CD4-positive, alpha-beta T cell treated with Interferon alpha-2 for 1 hour (primary cell): ENCODE measurements at places on chromosomes 13 and 19.

DNA sequence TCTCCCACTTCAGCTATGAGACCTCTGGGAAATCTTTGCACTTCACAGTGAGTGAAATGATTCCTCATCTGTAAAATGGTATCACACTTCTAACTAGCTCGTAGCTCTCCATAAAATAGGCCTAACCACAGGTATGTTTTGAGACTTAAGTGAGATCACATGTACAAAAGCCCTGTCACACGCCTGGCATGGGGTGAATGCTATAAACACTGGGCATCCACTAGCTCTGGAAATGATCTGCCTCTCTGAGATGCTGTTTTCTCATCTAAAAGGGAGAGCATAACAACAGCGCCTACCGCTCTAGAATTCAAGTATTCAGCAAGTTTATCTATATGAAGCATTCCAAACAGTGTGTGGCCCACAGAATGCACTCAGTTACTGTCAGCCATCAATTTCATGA, 2.2 kb downstream of the AKT2 start:
- DNase-seq, result peak; percentile 13

DNA sequence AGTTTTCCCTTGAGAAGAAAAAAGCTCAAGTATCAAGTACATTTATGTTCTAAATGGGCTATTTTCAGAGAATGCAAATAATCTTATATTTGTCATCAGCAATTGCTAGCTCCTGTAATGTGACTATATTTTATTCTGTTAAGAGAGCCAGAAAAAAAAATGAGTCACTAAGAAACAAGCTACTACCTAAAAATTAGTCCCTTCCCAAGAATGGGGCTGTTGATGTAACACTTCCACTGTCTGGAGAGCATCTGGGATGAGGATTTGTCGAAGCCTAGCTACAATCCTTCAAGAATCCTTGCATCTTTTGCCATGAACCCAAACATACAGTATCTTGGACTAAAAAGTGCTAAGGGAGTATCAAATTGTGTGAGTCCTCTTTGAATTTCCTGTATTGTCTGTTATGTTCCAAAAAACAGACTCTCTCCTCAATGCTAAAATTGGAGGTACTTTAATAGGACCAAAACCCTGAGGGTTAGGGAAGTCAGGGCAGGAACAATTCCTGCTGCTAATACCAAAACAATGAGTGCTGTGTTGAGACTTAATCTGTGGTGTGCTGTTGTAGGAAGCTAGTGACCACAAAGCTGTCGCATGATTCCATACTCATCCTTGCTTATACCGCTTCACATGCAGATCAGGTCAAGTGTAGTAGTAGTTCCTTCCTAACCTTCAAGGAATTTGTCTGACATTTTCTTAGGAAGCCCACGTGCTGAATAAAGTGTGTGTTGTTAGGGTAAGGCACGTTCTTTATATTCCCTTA, 4.9 kb upstream of the ZC3H13 start:
- no peak for DNase-seq

DNA sequence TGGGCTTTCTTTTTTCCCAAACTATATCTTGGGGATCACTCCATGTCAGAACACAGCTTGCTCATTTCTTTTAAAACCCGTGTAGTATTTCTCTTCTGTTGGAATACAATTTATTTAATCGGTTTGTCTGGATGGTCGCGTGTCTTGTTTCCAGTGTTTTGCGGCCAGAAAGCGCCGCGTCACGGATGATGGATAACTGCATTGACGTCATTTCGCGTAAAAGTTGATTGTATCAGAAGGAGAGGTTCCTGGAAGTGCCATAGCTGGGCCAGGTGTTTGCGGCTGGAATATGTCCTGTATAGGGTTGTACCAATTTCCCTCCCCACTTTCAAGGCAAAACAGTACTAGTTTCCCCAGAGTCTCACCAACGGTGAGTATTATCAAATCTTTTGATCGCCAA, 9.7 kb downstream of the ACTL9 start:
- DNase-seq, result no peak

DNA sequence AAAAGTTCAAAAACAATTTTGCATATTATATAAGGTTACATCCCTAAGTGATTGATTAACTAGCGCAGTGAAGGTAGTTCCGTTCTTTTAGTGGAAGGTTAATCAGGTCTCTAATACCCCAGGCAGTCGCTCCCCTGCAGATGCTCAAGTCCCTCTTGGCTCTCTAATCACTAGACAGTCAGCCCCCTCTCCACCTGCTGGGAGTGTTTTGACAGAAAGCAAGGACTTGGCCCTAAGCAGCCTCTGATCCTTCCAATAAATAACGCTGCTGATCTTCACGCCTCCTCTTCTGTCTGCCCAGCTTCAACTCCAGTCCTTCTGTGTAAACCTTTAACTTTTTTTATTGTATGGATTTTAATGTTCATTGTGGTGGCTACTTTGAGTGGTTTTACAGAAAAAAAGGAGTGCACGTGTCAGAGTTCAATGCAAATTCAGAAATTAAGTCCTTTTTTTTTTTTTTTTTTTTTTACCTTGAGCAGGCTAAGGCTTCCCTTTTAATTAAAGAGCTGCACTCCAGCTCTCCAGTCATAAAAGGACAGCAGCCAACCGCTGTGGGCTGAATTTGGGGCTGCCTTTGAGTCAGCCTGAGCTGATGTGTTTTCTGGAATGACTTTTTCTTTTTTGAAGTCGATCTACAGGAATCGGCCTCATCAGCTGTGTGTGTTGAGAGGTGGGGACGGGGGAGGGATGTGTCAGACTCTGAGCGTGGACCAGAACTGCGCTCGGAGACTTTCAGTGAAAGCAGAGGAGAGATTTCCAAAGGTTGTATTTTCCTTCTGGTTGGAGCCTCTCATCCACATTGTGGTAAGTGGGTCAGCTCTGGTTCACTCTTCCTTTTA, 33.8 kb upstream of the MYO16 start:
- no peak for DNase-seq

- peak; percentile 27 for DNase-seq
These were observed 60.8 kb downstream of the ALOX5AP start for GRCh38 chr13:30796132-30796572.

DNA sequence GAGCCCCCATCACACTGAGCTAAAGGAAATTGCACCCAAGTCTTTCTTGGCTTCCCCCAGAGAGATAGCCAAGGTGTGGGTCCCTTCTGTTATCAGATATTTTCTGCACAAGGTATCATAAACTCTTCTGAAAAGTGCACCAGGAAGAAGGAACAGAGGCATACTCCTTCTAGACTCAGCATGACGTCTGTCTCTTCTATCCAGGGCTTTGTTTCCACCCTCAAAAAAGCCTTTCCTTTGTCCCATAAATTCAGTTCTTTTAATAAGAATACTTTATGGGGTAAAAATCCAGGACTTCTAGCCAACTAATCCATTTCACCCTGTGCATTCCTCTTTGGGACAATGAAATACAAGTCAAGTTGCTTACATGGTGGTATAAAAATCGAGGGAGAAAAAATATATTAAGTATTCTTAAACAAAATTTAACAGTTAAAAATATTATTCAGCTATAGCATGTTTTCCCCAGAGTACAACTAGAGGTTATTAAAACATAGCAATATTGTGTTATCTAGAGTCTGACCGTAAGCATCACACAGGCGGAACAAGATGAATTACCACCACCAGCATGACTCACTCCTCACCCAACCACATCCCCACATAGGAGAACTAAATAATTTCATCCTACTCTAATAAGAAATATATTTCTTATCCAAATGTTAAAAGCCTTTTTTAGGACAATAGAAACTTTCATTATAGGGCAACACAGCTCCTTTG, 79.9 kb upstream of the GPC6 start:
- no peak for DNase-seq

GRCh38 chr19:40139533-40140287, 49.0 kb upstream of the ZNF780A start:
- no peak for DNase-seq

DNA sequence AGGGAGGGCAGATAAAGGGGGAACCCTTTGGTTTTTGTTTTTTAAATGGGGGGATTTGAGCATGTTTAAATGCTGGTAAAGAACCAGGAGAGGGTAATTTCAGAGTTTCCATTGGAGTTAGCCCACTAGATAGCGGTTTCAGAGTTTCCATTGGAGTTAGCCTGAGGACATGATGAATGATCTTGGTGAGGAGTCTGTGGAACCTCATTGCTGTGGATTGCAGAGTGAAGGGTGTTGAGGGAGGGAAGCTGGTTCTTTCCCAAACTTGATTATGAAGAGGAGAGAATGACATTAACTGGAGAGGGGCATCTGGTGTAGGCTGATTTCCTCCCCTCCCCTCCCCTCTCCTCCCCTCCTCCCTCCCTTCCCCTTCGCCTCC, 5.0 kb downstream of the WASF3 start:
- no peak for DNase-seq

DNA sequence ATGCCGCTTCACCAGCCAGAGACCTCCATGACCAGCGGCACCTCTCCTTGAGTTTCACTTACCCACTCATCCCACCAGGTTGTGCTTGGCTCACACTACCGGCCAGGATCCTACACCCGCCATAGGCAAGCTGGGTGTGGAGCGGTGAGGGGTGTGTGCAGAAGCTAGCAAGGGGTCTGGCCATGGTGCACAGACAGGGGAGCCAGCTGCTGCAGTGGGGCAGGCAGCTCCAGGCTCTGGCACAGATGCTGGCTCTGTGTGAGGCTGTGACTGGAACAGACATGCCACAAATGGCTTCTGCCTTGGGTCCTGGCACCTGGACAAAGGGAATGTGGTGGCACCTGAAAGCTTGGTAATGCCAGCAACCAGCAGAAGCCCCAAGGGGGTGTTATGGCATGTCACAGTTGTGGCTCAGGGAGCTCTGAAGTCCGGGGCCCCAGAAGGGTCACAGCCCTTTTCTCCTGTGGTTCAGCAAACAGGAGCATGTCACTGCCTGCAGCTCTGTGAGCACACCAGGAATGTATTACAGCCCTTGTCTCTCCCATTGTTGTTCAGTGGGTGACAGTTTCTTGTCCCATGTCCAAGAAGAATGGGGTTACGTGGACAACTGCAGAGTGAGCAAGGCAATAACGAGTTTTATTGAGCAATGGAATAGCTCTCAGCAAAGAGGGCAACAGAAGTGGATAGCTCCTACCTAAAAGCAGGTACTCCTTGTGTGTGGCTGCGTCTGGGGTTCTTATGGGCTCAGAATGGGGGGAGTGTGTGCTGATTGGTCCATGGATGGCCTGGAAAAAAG, 2791.0 kb upstream of the PCDH20 start:
- no peak for DNase-seq

DNA sequence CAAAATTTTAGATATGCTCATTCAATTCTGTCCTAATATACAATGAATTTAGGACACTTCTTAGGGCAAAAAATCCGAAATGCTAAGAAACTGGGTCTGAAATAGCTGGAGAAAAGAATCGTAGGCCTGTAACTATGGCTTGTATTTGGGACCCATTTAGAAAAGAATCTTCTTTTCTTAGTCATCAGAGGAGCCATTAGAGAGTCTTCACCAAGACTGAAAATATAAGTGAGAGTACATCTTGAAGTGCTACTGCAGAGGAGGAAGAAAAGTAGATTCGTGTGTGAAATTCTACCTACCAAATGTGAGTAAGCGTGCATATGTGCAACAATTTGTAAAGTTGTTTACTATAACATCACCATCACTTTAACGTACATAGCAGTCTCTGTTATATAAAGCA, 8.8 kb upstream of the DACH1 start:
- DNase-seq, result no peak

DNA sequence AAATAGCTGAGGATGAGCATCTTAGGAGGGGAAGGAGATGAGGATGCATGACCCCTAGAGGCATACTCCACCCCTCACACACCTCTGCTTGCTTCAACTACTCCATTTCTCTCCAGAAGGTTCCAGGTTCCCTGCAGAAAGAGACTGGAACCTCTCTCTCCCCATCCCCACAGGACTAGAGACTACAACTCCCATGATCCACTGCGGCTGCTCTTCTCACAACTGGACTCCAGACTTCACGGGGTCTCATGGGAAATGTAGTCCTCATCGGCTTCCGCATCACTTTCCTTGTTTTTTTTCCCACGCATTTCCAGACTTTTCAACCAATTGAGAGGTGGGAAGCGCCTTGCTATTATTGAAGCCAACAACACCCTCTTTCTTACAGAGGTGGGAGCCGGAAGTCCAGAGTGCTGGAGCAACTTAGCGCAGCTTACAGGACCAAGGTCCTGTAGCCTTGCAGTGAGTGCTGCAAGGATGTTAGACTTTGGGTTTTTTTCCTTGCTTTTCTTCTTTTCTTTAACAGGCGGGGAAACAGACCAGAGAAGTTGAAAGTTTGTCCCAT, 13.9 kb upstream of the CACNG6 start:
- DNase-seq, result peak; percentile 77

GRCh38 chr13:103514619-103515018, 448.4 kb upstream of the SLC10A2 start:
- DNase-seq, result no peak

GRCh38 chr19:12793290-12794195, 2.3 kb downstream of the JUNB start:
- DNase-seq, result peak; percentile 96

GRCh38 chr19:31562966-31563612, 213.9 kb upstream of the TSHZ3 start:
- DNase-seq, result no peak

DNA sequence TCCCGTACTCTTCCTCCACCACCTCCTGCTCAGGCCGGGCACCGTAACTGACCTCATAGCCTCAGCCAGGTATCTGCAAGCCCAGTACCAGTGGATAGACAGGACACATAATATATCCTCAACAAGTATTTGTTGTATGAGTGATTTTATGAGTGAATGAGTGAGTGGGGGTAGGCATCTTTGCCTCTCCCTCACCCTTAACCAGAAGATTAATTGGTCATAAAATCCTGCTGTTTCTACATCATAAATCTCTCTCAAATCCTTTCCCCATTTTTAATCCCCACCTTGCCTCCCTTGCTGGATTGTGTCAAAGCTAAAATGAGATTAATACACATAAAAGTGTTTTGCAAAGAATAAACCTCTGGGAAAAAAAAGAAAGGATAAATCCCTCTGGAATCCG, 44.4 kb upstream of the HMGB1 start:
- no peak for DNase-seq

DNA sequence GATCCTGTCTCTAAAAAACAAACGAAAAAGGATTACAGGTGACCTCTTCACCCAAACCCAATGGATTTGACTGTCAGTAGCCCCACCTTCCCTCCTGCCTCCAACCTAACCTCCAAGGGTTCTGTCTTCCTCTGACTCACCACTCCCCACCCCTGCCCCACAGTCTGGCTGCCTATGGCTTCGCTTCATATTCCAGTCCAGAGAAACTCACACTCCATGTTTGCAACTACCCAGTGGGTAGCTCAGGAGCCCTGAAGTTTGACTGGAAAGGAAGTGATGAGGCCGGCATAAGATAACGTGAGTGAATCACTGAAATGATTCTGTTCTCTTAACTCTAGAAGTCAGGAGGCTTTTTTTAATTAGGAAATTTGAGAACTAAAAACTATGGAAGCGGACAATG, 303.9 kb downstream of the FOXO1 start:
- no peak for DNase-seq

- DNase-seq, result peak; percentile 21
These were observed 297.3 kb downstream of the ZNF536 start for GRCh38 chr19:30669329-30670010.

- no peak for DNase-seq
These were observed 177.7 kb upstream of the IRS2 start for GRCh38 chr13:109963960-109964563.

- DNase-seq, result no peak
These were observed 27.4 kb upstream of the ZNF83 start for GRCh38 chr19:52665529-52665928.
